RCC 7860 (cell line): ENCODE measurements at places on chromosomes 13 and 19.

DNA sequence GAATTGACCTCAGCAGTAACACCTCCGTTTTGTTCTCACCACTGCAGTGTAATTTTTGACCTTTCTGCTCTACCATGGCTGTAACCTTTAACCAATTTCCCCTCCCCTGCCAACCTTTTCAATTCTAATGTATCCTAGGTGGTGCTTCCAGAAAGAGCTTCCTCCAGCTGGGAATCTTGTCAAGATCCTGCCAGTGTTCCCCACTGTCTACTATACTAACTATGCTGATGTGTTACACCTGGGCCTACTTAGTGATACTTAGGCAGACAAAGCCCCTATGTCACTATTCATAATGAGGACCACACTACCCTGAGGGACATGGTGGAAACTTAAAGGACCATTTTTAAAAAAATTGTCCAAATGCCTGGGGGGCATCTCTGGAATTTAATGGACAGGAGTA, 41.0 kb downstream of the MBNL2 start:
- DNase-seq, result no peak

DNA sequence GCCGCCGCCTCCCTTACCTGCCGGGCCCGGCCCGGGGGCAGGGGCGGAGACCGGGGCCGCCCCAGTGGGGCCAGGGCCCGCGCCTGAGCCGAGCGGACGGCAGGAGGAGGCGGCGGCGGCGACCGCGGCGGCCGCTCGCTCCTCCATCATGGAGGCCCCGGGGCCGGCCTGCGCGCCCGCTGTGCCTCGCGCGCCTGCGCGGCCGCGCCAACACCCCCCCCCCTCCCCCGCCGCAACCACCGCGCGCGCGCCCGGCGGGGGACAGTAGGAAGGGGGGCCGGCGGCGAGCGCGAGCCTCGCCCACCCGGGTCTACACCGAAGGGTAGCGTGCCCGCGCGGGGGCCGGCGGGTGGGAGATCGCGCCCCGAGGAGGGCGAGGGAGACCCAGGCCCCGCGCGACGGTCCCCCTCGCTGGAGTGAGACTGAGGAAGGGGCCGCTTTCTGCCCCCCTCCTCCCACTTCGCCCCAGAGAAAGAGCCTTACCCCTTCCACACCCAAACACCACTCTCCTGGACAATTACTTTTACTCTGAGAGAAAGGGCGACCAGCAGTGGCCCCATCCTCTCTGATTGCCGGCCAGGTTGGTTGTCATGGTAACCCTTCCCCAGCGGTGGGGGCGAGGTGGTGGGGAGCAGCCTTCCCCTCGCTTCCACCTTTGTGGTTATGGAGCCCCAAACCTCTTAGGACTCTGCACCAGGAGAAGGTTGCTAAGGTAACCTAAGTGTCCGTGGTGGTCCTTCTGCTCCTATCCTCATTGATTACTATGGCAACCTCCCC, at the start of gene STRN4:
Gene STRN4, minus strand, starts transcription at position 170 of the 777 bp plus-strand sequence. Its CDS starts 20 bp downstream, at position 150.
- no peak for DNase-seq

- DNase-seq, result no peak
Observed at GRCh38 chr13:99601535-99601934, 100.3 kb downstream of the TM9SF2 start.

DNA sequence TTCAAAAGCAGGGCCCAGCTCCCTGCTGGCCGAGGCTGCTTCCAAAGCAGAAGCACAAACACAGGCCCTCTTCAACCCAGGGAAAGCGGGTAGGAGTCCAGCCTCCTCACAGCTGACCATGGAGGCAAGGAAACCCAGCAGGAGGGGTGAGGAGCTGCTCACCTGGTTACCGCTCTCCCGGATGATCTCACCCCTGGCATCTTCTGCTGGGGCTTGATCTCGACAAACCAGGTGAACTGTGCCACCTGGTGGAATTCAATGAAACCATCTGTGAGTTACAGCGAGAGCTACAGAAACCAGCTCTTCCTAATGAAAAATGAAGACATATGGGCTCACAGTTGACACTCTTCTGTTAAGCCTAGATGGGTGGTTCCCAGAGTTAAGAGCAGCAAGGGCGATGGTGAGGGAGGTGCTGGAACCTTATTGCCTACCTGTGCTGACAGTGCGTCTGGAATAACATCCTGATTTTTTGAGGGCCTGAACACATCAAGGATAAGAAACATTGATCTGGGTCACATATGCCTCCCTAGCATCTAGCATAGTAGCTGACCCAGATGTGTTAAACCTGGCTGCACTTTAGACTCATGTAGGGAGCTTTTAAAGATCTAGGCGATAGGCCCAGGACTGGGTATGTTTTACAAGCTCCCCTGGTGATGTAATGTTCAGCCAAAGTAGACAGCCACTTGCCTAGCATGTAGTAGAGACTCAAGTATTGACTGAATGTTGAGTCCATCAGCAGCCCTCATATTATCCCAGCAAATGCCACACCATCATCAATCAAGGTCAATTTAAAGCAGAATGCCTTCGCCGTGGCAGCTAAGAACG, 6.1 kb downstream of the DHRS12 start:
- DNase-seq, result peak; percentile 47

DNA sequence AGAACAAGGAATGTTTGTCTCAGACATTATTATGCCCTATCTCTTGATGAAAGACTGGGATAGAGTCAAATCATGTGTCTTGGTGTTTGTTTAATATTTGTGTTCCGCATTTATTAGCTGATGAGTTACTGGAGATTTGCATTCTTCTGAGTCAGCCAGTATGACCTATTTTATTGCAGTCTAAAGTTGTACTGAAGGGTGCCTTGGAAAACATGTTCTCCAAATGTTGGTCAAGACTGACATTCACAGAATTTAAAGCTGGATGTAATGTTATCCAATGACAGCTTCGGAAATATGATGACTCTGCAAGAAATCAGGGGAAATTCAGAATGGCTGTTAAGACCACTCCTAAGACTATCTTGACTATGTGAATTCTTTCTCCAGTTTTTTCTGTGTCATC, 134.0 kb downstream of the KCNRG start:
- DNase-seq, result no peak

DNA sequence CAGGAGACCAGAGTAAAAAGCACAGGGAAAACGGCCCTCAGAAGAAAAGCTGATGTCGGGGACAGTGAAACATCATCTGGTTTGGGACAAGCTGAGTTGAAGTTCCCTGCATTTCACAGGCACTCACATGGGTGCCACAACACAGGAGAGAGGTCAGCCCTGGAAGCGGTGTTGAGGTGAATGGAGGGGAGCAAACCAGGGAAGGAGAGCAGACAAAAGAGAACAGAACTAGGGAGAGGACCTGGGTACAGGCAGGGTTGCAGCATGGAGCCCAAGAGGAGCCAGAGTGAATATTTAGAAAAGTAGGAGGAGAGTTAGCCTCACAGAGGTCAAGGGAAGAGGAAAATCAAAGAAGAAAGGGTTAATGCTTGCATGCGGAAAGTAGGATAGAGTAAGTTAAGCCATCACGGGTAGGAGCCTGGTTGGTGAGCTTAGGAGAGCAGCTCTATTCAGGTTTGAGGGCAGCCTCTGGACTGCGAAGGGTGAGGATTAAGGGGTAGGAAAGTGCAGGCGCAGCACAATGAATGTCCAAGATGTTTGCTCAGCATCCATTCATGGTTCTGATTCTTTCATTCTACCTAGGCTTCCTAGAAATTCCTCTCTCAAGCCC, 15.5 kb downstream of the FAM216B start:
- no peak for DNase-seq

- no peak for DNase-seq
Observed at GRCh38 chr13:40549500-40550094, 116.8 kb downstream of the FOXO1 start.
